ENCODE measurements at places on chromosomes 7 and 10. TPM values are rescaled to one million over a fixed set of nuclear protein-coding genes. Genes with fewer than 3 reads are reported as not detected.

The PDIA4 gene
- total RNA-seq: 59.3 TPM

The SH3PXD2A gene
- total RNA-seq: 10.8 TPM

The HOXA5 gene
- total RNA-seq: not detected

The GDF10 gene
- 34.4 TPM for total RNA-seq

The ANXA8 gene
- 1.8 TPM for total RNA-seq

All from testis (tissue), 5 donors.